ENCODE measurements at places on chromosomes 6 and 20.

- DNase-seq, result no peak
These were observed 220.0 kb downstream of the GRIK2 start for GRCh38 chr6:101613556-101613955.

- no peak for DNase-seq
These were observed 163.2 kb downstream of the BMP7 start for GRCh38 chr20:57103146-57103800.

GRCh38 chr20:25037288-25038102 lies 20.4 kb downstream of the ACSS1 start:
- no peak for DNase-seq

DNA sequence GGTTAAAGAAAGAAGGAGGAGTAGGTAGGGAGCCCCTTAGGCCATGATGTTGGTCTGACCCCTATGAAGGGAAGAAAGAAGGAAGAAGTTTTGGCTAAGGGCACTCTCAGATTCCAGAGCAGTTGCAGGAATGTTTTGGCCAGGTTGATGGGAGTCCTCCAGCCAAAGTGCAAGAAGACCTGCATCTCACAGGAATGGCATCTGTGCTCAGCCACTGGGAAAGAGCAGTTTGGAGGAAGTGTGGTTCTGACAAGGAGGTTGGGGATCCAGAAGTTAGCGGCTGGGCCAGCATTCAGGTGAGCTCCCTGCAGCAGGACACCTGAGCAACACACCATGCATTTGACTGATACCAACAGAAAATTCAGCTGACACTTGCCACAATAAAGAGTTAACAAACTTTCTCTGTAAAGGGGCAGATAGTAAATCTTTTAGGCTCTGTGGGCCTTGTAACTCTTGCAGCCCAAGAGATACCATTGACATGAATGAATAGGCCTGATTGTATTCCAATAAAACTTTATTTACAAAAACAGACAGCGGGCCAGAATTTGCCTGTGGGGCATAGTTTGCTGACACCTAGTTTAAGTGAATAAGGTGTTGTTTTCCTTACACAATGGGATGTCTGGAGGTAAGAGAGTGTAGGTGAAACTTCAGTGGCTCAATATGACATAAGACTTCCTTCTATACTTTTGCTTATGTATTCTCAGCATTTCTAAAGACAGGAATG lies 71.0 kb downstream of the EDN1 start:
- DNase-seq, result no peak

GRCh38 chr6:2480267-2480966 lies 235.0 kb upstream of the GMDS start:
- DNase-seq, result no peak

DNA sequence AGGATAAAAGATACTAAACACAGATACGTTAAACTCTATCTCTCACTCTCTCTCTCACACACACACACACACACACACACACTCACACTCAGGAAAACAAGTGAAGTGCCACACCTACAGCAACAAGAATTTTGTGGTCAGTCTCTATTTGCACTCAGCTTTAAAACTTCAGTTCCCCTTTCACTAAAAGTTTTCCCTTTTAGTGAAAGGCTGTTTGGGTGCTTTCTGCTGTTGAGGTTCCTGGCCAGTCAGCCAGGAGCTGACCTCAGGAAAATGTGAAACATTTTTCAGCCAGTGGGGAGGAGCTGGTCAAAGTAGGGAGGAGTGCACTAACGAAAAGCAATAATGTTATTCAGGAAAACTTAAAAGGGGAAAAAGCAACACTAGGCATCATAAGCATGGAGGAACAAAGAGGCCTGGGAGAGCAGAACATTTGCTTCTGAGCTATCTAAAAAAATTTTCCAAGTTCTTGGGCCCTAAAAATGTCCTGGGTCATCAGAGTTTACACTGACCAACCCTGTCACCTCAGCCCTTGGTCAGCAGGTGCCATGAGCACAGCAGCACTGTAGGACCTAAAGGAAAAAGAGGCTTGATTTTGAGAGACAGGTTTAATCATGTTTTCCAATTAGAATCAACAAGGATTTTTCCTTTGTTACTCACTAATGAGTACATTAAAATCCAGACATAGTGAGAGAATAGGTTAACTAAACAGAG lies 30.7 kb upstream of the NT5E start:
- DNase-seq, result no peak

GRCh38 chr6:43367245-43367984 lies 2.0 kb downstream of the ZNF318 start:
- no peak for DNase-seq

DNA sequence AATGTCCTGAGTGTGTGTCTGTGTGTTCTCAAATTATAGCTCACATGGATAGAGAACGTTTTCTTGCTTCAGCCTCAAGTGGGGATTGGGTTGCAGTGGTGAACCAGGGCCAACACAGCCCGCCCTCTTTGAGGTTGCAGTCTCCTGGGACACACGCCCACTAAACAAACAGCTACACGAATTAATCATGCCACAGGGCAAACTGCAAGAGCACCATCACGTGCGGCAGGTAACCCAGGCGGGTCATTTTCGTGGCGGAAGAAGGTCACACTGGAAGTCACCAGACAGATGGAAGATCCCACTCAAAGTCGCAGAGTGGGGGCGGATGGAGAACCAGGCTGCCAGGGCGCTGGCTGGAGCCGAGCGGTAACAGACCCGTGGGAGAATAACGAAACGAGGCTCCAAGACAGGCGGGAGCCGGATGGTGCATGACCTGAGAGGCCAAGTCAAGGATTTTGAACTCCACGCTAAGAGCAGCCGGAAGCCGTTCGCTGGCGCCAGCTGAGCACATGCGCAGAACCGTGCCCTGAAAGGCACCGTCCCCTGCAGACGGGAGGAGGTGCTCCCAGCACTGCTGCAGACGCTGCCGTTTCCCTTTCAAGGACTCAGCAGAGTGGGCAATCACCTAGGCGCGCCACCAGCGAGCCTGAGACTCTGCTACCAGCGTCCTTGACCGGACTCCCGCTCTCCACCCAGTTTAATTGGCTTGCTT lies 10.7 kb downstream of the DLL1 start:
- DNase-seq, result no peak

GRCh38 chr20:36582322-36582721 lies 8.9 kb downstream of the TGIF2 start:
- DNase-seq, result peak; percentile 45

DNA sequence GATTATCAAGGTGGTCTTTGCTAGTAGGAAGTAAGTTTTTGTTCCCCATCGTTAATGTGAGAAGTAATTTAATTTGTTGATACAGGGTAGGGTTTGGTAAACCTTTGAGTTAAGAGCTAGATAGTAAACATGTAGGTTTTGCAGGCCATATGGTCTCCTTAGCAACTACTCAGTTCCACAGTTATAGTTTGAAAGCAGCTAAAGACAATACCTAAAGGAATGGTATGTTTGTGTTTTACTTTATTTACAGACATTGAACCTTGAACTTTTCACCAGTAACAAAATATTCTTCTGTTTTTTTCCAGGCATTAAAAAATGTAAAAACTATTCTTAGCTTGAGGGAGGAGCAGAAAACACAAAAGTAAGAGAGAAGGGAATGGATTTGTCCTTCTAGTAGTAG lies 1.7 kb downstream of the CAP2 start:
- no peak for DNase-seq

DNA sequence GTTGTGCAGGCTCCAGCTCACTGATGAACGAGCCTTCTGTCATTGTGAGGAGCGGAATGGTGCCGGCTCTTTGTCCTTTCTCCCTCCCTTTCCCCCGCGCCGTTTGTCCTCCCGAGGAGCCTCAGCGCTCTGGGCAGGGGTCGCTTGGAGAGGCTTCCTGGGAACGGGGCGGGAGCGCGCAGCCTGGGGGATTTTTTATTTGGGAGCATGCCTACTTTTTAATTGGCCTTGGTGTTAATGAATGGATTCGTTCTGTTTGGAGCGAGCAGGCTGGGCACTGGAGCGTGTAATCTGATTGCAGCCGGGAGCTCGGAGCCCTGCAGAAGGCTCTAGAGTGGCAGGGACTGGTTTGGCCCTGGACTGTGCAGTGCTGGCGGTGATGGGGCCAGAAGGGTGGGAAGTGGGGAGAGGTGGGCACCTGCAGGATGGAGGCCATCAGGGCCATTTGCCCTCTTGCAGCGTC lies 118.8 kb downstream of the CDH4 start:
- no peak for DNase-seq

GRCh38 chr6:29620630-29621029 lies 12.4 kb downstream of the GABBR1 start:
- no peak for DNase-seq

- no peak for DNase-seq
These were observed 13.9 kb upstream of the ADGRF5 start for GRCh38 chr6:46935687-46936086.

DNA sequence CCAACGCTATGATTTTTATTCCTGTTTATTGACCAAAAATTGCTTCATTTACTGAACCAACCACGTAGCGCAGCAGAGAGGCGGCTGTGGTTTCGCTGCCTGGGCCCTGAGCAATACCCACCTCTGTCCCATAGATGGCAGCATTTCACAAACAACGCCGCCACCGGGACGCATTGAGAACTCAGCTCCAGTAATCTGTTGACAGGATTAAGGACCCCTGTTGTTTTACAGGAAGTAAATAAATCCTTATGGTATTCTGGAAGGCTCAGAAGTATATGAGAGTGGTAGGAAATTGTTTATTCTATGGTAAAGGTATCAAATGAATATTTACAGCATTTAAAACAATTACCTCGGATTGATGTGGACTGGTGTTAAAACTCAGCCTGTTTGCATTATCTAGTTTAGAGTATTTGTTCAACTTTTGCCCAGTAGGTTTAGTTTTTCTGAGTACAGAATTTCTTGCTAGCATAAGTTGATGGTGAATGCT lies 547.9 kb upstream of the SLC35B3 start:
- DNase-seq, result peak; percentile 74

DNA sequence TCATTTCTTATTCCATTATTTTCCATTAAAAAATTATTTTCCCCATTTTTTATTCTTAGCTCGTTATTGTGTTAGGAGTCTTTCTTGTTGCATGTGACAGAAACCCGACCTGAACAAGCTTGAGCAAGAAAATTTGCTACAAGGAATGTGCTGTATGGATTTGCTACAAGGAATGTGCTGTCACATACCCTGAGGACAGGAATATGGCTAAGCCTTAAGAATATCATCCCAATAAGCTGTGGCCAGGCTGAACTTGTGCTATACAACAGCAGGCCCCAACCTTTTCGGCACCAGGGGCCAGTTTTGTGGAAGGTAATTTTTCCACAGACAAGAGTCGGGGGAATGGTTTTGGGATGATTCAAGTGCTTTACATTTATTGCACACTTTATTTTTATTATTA lies 114.0 kb downstream of the TRMT11 start:
- DNase-seq, result no peak

- DNase-seq, result no peak
These were observed 129.0 kb downstream of the PHACTR3 start for GRCh38 chr20:59733351-59733750.

DNA sequence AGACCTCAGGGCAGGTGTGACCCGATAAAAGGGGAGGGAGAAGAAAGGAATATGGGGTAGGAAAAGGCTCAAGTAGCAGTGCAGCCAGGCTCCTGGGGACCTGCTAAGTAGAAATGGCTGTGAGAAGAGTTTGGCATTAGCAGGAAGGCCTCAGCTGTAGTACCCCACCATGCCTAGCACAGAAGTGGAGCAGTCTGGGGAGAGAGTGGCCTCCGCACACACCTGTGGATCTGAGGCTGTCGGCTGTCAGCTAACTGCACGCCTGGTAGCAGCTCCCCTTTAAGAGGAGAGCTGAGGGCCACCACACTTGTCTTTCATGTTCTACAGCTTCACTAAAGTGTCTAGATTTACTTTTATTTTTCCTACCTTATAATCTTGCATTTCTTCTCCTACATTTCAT lies 24.6 kb downstream of the PDE7B start:
- no peak for DNase-seq

DNA sequence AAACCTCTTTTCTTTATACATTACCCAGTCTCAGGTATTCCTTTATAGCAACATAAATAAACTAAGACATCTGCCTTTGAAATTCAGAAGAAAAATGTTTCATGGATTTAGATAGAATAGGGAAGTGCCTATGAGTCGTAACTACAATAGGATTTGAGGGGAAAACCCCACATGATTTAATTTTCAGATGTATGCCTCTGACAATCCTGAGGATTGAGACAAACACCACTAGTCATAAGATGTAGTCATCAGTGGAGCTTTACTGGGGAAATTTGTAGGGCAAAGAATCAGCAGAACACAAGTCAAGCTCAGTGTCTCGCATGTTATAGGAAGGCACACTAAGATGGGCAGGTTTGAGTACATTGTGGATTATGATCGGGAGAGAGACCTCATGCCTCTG lies 566.4 kb downstream of the BMP2 start:
- no peak for DNase-seq

GRCh38 chr20:60754856-60755255 lies 497.2 kb upstream of the CDH4 start:
- DNase-seq, result no peak

- DNase-seq, result no peak
These were observed 42.0 kb upstream of the PXDC1 start for GRCh38 chr6:3793545-3793944.

DNA sequence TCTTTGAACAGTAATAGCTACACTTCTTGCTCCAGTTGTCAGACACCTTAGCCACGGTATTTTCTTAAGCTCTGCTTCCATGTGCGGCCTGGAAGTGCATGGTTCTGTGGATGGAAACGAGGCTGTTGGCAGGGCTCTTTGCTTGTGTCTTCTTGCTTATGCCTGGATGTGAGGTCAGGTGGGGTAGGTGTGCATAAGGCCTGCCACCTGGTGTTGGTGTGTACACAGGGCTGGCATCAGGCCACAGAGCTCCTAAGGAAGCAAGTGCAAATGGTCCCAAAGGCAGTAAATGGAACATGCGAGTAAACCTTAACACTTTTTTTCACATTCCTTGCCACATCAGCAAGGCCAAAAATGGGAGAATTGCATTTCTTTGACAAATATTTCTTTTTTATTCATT lies 158.1 kb upstream of the GMDS start:
- DNase-seq, result no peak

- DNase-seq, result no peak
These were observed 36.0 kb upstream of the PLN start for GRCh38 chr6:118511930-118512715.

DNA sequence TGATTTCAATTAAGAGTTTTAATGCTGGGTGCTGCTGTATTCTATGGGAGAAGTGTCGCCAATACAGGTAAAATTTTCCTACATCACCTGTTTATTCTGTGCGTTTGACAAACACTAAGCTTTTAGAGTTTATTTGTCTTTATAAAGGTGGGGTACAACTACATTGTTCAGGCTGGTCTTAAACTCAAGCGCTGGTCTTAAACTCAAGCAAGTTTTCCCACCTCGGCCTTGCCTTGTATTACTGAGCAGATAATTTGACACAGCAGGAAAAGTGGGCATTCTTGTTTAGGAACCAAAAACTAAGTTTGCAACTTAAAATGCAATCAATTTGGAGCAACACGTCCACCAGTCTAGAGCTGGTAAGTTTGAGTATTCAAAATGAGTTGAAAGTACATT lies 112.9 kb upstream of the BTN3A2 start:
- DNase-seq, result no peak

GRCh38 chr6:9103876-9104521 lies 668.7 kb upstream of the SLC35B3 start:
- DNase-seq, result no peak

- no peak for DNase-seq
These were observed 192.3 kb downstream of the UTRN start for GRCh38 chr6:144477396-144477795.

GRCh38 chr6:85436411-85436810 lies 13.5 kb upstream of the NT5E start:
- no peak for DNase-seq

GRCh38 chr6:83770910-83771309 lies 62.0 kb upstream of the SNAP91 start:
- DNase-seq, result no peak

- DNase-seq, result no peak
These were observed 48.9 kb downstream of the ATXN1 start for GRCh38 chr6:16712255-16712930.

Measured in stimulated activated CD8-positive, alpha-beta memory T cell treated with anti-CD3 and anti-CD28 coated beads, Interleukin-4, amount 100 ng/mL, for 48 hours (primary cell).